Ureter (tissue), 1 donor: ENCODE measurements at places on chromosomes 4 and X. TPM values are rescaled to one million over a fixed set of nuclear protein-coding genes. Genes with fewer than 3 reads are reported as not detected.

- no peak for DNase-seq
Measured at GRCh38 chr4:3477750-3478430, 14.8 kb downstream of the DOK7 start.

DNA sequence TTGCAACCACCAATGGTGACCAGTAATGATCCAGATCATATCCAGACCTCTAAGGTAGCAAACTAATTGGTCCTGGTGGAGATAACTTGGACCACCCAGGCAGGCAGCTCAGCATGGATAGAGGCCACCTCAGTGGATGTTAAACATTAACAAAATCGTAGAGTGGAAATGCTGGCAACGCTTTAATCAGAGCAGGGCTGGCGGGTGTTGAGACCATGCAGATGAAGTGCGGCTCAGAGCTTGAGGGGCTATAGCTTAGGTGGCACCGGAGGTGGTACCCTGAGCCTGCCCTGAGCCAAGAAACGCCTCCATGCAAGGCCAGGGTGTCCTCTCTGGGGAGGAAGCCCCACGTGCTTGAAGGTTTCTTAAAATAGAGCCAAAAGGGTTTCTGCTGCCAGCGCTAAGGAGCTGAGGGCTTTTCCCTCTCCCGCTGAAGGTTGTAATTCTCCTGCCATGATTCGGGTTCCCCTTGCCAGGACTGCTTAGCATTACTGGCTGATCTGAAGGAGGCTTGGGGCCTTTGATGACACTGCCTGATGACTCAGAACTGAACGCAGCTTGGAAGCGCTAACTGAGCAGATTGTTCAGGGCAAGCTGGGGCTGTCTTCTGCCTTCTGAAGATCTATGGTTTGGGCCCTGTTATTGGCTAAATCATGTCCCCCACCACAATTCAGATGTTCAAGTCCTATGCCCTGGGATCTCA lies 177.8 kb upstream of the ATP6AP2 start:
- DNase-seq = peak; percentile 60

- DNase-seq = no peak
Measured at GRCh38 chr4:143559757-143560147, 46.2 kb downstream of the SMARCA5 start.

DNA sequence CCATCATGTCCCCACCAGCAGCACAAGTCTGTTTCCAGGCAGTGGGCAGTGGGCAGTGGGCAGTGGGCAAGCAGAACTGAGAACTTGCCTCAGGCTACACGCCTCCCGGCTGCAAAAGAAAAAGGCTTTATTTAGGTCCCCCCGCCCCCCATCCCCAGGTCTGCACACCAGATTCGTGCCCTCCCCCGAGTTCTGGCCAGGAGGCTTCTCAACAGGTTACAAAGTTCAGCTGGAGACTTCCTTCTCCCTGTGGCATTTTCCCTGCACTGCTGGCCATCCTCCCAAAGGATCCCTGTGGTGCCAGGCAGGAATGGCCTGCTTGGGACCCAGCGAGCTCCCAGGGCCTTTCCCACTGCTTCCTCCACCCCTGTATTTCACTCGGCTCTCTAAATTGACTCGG lies 97.0 kb upstream of the TRIM2 start:
- DNase-seq = no peak

AKAP4 gene
- not detected for total RNA-seq
